Non-pigmented ciliary epithelial cell (primary cell): ENCODE measurements at places on chromosomes 16 and 17.

DNA sequence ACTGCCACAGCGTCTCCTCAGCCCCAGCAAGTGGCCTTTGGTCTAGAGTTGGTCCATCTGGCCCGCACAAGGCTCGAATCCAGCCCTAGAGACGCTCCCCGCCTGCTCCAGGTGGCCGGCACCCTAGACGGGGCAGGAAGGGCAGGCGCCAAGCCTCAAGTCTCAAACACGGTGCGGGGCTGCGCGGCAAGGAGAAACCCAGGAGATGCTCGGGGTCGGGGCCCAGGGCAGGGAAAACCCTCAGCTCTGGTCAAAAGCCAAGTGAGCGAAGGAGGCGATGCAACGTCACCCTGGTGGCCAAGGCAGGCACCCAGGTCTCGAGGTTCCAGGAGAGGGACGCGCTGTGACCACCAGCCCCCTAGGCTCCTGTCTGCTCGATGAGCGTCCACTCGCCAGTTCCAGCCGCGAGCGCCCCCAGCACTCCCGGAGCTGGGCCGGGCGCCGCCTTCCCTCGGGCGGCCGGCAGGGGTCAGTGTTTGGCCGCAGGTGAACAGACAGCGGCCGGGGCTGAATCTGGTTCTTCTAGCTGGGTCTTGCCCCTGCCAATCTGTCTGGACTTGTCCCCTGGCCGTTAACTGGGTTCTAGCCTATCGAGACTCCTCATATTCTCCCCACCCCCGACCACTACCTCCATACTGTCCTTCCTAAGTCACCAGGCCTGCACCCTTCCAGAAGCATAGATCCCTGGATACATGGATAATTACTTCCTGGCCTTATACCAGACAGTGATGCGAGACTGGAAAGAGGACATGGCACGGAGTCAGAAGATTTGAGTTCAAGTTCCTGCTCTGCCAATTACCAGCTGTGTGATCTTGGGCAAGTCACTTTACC lies 44.0 kb downstream of the PRAC1 start:
- no peak for DNase-seq

DNA sequence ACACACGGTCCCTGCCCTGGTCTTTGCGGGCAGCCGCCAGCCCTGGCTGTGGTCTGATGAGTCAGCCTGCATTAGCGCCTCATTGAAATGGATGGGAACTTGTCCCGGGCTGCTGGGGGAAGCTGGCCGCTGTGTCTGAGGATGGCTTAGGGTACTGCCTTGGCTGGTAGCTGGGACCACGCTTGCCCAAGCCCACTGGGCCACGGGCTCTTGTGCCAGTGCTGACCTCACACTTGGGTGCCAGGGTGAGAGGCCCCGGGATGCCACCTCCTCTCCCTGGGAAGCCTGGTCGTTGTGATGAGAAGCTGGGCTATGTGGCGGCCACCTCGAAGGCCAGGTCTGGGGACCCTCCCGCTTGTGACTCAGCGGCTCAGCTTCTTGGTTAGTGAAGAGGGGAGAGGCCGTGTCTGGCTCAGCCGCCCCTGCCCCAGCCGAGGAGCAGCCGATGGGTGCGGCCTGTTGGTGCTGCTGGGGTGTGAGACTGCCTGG lies 10.7 kb downstream of the CACNA1H start:
- DNase-seq = no peak

GRCh38 chr16:75078886-75079285 lies 37.7 kb downstream of the LDHD start:
- no peak for DNase-seq

DNA sequence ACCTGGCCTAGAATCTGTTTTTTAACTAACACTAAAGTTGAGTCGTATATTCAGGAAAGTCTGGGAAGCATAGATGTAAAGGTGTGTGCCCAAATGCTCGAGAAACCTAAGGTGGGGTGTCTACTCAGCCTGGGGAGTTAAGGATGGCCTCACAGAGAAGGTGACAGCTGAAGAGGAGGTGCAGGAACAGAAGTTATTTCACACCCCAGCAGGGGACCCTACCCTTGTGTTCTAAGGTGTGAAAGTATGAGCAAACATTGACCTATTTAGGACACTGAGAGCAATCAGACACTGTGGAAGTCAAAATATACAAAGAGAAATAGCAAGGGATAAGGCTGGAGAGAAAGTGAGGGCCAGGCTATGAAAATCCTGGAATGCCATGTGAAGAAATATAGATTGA lies 49.0 kb upstream of the DHX40 start:
- DNase-seq = no peak

DNA sequence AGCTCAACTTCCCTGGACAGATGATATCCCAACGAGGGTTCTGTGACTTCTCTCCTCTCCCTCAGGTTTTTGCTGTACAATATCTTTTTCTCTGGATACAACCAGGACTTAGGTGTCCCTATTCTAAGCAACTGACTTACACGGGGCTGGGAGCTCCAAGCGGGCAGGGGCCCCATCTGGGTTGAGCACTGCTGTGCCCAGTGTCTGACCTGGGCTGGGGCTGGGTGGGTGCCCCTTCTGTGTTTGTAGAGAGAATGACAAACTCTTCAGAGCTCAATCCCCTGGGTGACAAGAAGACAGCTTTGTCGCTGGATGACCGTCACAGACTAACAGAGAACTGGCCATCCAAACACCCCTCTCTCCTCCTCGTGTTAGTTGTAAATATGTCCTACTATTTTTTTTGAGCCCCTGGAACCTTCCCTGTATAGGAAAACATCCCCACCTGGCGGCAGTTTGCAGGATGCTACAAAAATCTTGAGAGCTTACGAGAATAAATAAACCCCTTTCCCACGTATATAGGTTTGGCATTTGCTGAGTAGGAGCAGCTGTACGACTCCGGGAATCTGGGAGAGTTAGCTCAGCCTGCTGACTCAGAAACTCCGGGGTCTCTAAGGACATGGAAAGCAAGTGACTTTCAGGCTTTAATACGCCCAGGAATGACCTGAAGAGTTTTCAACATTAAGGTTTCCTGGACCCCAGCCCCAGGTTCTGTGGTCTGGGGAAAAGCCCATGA lies 23.7 kb upstream of the RCVRN start:
- peak; percentile 61 for DNase-seq

- no peak for DNase-seq
Observed at GRCh38 chr16:84942786-84943185, 68.5 kb downstream of the ZDHHC7 start.

DNA sequence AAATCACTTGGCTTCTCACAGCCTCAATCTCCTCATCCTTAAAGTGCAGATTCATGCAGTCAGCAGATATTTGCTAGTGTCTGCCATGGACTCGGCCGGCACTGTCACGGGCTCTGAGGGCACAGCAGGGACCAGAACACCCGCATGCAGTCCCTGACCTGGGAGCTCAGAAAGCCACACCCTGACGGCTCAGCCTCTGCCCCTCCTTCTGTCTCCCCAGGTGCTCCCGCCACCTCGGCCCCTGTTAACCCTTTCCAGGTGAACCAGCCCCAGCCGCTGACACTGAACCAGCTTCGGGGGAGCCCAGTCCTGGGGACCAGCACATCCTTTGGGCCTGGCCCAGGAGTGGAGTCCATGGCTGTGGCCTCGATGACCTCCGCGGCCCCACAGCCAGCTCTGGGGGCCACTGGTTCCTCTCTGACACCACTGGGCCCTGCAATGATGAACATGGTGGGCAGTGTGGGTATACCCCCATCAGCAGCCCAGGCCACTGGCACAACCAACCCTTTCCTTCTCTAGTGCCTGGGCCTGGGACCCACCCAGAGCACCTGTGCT lies 28.7 kb downstream of the B9D1 start:
- DNase-seq = no peak

GRCh38 chr16:22665803-22666202 lies 148.2 kb upstream of the HS3ST2 start:
- no peak for DNase-seq

GRCh38 chr16:74521691-74522090 lies 85.2 kb downstream of the GLG1 start:
- no peak for DNase-seq

GRCh38 chr16:68737046-68737729 lies at the start of gene CDH1:
Gene CDH1 (plus strand): TSS chr16:68737292. CDS start chr16:68737416, 124 bp downstream.
- DNase-seq = no peak

GRCh38 chr17:10088444-10088843 lies 110.0 kb downstream of the GAS7 start:
- DNase-seq = no peak

DNA sequence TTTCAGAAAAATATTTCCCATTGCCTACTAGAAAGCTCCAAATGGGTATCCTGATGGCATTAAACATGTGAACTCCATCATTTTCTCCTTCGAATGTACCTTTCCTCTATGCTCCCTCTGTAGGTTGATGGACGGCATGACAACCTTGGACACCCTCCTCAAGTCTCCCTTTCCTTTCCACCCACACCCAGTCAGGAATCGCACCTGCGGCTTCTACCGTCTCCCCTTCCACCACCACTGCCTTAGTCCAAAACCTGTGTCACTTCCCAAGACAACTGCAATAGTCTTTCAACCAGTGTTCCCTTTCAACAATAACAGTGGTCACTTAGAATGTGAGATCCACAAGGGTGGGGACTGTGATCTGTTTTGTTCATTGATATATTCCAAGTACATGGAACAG lies 233.1 kb upstream of the AXIN2 start:
- DNase-seq = no peak

DNA sequence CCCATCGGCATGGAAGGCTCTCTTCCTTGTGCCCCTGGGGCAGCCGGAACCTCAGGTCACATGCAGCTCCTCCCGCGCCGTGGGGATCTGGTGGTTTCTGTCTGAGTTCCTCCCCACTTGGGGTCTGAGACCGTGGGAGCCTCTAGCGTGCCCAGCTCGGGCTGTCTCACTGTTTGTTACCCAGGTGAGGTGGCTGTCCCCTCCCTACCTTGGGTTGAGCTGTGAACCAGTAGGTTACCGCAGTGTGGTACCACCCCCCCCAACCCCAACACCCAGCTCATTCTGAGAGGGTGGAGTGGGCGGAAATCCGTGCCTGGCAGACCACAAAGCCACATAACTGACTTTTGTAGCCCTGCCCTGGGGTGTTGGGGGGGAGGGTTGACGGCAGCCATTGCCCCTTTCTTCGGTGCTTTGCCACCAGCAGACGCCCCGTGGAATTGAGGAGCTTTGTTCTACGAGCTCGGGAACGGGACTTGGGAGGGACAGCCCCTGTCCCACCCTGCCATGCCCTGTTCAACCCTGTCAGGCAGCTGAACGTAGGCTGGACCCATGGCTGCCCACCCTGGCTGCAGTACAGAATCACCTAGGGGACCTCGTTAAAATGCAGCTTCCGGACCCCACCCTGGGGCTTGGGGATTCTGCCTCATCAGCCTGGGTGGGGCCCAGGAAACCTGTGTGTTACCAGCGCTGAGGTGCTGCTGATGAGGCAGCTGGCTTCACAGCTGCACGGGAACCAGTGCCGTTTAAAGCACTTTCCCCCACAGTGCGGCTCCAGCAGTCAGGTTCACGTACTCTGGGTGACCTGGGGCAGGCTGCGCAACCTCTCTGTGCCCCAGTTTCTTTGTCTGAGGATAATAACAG lies 18.5 kb downstream of the RAP1GAP2 start:
- no peak for DNase-seq

- no peak for DNase-seq
Observed at GRCh38 chr17:8121681-8122421, 2.1 kb downstream of the HES7 start.

- no peak for DNase-seq
Observed at GRCh38 chr17:48333034-48333530, 96.9 kb downstream of the SKAP1 start.

- no peak for DNase-seq
Observed at GRCh38 chr17:28130472-28130871, 88.0 kb downstream of the NLK start.
